ENCODE measurements at places on chromosomes 4 and X.

DNA sequence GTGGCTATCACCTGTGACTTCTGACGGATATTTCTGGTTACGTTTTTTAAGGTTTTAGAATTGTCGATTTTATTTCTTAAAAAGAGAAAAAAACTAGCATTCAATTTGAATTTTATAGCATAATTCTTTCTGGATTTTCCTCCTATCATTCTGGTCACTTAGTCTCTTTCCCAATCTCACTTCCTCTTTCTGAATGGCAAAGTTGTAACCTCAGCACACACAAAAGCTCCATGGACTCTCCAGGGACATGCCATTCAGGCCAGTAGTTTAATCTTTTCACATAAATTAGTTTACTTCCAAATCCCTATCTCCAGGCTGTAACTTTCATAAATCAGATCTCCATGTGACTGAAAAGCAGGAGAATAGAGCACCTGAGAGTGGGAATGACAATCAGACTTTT is 110.7 kb downstream of the ARAP2 start:
- DNase-seq = no peak

- DNase-seq = no peak
Observed at GRCh38 chr4:182826391-182826790, 90.8 kb downstream of the DCTD start.

DNA sequence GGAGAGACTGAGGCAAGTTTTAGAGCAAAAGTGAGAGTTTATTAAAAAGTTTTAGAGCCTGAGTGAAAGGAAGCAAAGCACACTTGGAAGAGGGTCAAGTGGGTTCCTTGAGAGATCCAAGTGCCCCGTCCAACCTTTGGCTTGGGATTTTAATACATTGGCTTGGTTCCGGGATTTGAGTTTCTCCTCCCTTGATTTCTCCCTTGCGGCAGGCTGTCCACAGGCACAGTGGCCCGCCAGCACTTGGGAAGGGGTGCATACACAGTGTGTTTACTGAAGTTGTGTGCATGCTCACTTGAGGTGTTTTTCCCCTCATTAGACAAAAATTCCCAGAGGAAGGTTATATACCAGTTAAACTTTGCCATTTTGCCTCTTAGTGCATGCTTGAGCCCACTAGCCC is 333.5 kb downstream of the PCDH18 start:
- DNase-seq = no peak

DNA sequence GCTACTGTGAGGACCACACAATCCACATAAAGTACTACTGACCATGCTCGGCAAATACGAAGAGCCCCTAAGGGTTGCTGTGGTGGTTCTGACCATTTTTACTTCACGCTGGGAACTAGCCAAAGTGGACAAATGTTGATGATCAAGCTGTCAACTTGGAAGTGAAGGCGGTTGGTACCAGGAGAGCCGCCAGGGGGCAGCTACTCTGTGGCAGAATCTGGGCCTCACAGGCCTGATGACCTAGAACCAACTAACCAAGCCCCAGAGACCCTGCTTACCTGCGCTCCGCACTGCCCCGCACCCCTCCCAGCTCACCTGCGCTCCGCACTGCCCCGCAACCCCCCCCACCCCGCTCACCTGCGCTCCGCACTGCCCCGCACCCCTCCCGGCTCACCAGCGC is 5.6 kb downstream of the GAK start:
- no peak for DNase-seq

DNA sequence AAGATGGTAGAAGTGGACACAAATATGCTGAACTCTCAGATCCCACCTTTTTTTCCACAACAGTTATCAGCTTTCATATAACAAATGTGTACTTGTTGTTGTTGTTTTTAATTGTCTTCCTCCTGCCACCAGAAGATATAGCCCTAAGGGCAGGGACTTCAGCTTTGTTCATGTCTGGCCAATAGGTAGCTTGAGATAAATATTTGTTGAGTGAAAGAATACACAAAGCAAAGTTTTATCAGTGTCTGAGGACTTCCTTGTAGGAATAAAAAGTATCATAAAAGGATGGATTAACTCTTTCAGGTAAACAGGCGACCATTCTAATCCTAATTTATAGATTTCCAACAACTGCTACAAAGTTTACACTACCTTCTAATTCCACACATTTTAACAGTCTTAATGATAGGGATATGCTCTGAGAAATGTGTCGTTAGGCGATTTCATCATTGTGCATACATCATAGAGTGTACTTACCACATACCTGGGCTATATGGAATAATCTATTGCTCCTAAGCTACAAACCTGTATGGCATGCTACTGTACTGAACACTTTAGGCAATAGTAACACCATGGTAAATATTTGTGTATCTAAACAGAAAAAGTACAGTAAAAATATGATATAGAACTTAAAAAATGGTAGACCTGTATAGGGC is 186.1 kb downstream of the ATOH1 start:
- no peak for DNase-seq

DNA sequence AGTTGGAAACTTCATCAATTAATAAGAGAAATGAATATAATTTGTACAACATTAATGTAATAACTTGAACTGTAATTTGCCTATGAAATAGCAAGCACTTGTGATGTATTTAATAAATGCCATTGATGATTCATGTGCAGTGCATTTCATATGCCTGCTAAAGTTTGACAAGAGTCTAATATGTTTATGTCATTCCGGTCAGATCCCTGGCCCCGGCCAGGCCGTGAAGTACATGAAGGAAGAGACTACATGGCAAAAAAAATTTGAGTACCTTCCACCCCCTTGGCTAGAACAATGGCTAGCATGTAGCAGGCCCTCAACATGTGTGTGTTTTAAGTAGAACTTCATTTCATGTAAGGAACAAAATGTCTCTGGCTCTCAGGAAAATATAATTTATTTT is 161.3 kb downstream of the ATP10D start:
- no peak for DNase-seq

- DNase-seq = no peak
Observed at GRCh38 chrX:112844250-112844649, 3.6 kb upstream of the AMOT start.

- no peak for DNase-seq
Observed at GRCh38 chrX:121641560-121641959, 594.1 kb downstream of the GLUD2 start.

GRCh38 chr4:2756691-2757350 is 685 bp upstream of the TNIP2 start:
- DNase-seq = no peak

GRCh38 chr4:184873054-184873453 is 47.3 kb upstream of the ACSL1 start:
- no peak for DNase-seq

GRCh38 chrX:128928636-128929035 is 594.7 kb downstream of the SMARCA1 start:
- no peak for DNase-seq

- DNase-seq = peak; percentile 48
Observed at GRCh38 chrX:12771445-12772069, 19.7 kb upstream of the PRPS2 start.

- no peak for DNase-seq
Observed at GRCh38 chr4:183960046-183960420, 54.9 kb downstream of the STOX2 start.

- peak; percentile 65 for DNase-seq
Observed at GRCh38 chrX:131816551-131817136, 206.5 kb upstream of the STK26 start.

- DNase-seq = no peak
Observed at GRCh38 chr4:17480955-17481354, 30.9 kb downstream of the QDPR start.

GRCh38 chr4:142581881-142582280 is 264.2 kb downstream of the INPP4B start:
- no peak for DNase-seq

DNA sequence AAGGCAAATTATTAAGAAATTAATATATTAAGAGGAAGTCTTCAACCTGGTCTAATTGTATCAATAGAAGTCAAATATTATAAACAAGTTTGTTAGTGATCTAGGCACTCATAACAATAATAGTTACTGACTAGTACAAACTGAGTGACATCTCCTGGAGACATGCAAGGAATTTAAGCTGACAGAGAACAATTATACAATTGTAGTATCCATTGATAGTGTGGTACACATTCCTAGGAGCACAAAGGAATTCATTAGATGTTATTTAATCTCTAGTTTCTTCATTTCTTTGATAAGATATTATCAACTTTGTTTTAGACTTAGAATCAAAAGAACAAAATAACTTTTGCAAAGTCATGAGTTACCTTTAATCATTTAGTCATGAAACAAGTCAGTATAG is 1048.6 kb downstream of the PCDH7 start:
- no peak for DNase-seq

GRCh38 chrX:129932016-129932820 is 26.3 kb downstream of the UTP14A start:
- peak; percentile 68 for DNase-seq

DNA sequence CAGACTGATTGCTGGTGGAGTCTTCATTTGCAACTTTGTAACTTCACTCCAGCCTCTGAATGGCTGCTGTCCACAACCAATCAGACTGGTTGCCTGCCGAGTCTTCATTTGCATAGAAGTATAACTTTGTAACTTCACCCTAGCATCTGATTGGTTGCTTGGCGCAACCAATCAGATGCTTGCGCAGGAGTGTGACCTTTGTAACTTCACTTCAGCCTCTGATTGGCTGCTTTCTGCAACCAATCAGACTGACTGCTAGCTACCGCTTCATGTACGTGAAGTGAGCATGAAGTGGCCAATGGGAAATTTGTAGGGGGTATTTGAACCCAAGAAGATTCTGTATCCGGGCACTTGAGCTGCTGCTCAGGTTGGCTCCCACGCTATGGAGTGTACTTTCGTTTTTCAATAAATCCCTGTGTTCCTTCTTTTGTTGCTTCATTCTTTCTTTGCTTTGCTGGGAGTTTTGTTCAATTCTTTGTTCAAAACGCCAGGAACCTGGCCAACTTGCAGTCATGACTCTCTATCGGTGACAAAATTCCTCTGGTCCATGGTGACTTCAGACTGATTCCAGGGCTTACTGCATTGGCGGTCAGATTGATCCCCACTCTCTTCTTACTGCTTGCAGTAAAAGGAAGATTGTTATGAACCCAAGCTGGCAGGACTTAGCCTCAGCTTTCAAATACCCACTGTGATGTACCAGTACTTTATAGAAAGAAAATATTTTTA is 46.4 kb upstream of the FGG start:
- no peak for DNase-seq

DNA sequence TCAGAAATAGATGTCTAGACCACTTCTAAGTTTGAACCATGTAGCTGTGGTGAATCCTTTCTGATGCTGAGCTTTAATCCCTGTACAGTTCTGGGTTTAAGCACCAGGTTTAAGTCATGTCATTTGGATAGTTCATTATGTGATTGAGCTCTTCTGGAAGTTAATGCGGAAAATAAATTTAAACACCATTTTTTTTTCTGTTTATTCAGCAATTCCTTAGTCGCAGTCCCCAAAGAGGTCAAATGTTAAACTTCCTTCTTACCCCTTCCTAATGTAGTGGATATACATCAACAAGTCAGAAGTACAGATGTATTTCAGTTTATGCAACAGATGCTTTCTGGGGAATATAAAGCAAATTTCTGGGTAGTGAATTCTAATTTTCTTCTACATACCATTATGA is 52.9 kb downstream of the CNKSR2 start:
- DNase-seq = no peak

Data from activated T-helper 9 cell treated with anti-CD3 and anti-CD28 coated beads, Interleukin-2, amount 50 U/mL, for 16 hours (primary cell).